ENCODE measurements at places on chromosomes 2 and 18.

GRCh38 chr18:38427234-38427633, 861.6 kb upstream of the CELF4 start:
- DNase-seq = no peak

DNA sequence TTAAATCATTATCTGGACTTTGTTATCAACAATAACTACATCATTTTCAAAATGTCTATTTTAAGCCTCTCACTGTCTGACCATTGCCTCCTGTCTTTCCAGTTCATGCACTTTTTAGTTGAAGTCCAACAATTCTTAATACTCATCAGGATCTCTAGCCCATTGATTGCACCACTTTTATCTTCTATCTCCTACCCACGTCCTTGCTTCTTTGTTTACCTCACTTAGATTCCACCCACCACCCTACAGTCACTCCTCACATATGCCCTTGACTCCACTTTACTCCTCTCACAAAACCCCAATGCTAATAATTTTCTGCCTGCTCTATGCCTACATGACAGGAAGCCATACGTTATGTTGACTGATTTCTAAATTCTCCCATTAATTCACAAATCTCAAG, 21.9 kb downstream of the TACR1 start:
- no peak for DNase-seq

- DNase-seq = no peak
Measured at GRCh38 chr18:69617408-69617807, 216.7 kb downstream of the DOK6 start.

DNA sequence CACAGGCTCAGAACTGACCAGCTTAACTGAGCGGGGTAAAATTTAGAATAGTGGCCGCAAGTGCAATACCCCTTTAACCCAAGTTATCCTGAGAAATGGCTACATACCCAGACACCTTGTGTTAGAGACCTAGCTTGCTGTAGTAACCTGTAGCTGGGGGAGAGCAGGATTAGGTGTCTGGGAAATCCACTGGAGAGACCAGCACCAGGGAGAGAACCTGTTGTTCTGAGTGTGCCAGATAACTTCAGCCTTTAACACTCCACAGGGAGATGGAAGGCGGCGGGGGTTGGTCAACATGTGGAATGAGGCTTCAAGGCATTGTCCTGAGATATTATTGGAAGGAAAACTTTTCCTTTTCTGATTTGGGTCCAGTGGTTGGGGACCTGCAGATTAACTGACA, 356.0 kb downstream of the PTPRM start:
- no peak for DNase-seq

GRCh38 chr2:18883616-18884456, 294.5 kb upstream of the NT5C1B start:
- no peak for DNase-seq

DNA sequence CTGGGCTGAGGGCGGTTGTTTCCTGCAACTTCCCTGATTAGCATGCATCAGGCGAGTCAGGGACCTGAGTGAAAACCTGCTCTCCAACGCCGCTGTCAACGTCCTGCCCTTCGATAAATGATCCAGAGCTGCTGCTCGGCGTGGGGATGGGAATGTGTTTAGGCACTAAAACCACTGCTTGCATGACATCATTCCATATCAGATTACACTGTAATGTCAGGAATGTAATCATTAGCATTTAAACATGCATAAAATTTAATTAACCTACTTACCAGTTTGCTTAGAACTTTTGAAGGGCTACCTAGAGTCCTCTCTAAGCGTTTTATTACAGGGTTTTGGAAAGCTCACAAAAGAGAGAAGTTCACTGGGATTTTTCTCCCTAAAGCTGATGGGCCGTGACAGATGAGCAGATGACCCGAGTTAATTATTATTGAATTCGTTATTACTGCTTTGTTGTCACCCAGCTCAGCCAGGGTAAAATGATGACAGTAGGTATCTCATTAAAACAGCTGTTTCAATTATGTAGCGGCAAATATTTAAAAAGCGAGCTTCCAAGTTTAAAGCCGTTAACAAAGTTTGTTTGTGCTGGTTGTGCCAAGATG, 685.6 kb upstream of the SALL3 start:
- no peak for DNase-seq

DNA sequence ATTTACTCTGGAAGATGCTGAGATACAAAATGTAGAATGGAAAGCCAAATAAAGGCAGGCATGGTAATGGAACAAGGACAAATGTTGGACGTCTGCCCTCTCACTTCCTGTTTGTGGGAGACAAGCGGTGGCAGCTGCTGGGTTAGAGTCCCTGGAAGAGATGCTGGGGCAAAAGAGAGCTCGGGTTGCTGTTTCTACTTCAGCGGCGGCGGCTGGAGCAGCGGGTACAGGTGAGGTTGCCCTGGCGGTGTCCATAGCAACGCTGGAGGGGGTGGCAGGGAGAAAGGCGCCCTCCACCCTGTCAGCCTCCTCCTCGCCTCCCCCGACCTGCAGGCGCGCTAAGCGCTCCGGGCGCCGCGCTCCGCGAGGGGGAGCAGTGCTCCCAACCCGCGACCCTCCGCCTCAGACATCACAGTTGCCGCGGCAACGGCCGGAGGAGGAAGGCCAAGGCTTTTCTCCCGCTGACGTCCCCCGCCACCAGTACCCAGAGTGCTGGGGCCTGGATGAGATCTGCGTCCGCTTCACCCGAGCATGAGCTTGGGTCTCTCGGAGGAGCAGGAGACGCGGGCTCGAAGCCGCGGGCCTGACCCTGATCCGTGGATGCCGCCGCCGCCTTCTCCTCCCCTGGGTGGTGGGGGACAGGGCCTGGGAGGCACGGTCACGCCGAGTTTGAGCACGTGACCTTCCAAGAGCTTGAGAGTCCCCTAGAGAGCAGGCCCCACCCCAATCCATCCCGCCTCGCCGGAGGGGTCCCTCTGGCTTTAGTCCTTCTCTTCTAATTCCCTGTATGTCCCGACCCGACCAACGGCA, 65.6 kb downstream of the NOL4 start:
- DNase-seq = peak; percentile 73

DNA sequence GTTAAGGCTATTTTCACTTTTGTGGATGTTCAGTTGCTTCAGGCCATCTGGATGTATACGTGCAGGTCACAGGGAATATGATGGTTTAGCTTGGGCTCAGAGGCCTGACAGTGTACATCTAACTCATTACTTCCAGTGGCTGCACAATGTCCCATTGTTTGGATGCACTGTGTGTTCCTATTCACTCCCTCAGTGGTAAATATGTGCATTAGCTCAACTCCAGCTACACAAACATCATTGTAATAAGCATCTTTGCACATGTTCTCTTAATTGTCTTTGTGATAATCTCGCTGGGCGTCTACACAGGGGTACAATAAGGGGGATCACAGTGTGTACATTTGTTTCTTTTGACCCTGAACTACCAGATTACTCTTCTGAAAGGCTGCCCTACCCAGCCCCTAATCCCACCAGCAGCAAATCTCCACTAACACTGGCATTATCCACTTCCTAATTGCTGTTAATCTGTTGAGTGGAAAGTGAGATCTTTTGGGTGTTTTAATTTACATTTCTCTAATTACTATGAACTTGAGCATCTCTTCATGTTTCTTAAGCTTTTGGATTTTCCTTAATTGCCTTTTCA, 56.1 kb upstream of the POLE4 start:
- no peak for DNase-seq

DNA sequence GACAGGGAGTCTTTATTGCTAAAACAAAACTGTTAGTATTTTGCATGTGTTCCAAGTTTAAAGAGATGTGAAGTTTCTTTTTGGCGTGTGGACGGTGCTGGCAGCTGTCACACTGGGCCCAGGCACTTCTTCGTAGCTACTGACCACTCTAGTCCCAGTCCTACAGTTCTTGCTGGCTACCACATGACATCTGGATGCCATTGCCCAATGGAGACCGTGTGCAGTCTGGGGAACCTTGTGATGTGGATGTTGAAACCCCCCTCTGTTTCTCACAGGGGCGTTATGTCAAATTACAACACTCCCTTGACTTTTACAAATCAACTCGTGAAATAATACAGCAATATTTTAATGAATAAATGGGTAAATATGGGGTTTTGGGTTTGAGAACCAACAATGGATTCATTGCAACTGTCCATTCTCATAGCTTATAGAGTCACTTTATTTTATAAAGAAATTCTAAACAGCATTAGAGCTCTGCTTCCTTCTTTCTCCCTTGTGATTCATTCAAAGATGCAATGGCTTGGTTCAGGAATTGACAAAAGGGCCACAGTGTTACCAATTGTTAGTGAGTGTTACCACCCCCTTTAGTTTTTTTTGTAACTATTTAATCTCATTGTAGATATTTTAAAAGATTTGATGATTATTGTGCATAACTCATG, 1.2 kb downstream of the GPD2 start:
- no peak for DNase-seq

DNA sequence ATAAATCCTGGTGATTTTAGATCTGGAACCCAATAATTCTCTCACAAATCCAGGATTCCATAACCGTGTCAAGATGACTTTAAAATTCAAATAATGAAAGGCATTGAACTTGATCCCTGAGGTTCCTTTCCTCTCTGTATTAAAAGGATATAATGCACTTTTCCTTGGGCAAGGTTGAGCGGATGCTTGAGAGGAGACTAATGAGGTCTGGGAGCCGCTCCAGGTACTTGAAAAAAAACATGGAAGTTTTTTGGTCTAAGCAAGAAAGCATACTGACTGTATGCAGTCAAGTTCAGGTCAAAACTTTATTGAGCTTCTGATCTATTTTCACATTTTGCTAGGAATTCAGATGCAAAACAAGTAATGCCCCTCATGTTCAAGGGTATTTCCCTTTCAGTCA, 318.5 kb downstream of the RAD51AP2 start:
- no peak for DNase-seq

DNA sequence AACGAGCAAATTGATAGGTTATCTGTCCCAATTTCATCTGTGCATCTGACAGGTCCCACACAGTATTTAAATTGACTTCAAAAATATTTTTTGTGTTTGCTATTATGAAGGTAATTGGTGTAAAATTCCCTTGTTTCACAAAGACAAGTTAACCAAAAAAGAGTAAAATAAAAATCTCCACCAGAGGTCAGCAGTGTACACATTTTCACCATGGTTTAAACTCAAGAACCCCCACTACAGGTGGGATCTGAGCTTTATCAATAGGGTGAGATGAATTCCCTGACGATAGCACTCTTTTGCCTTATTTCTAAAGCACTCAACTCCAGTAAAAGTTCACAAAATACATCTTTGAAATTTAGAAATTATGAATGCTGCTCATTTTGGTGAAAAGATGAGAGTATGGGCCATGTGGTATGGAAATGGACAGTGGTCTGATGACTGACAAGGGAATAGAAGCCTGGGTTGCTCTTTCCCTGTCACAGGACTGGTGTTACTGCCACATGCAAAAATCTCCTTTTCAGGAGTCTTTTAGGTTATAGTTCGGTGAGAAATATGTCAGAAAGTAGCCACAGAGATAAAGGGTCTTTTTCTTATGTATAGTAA, 68.0 kb downstream of the SERPINB8 start:
- DNase-seq = no peak

DNA sequence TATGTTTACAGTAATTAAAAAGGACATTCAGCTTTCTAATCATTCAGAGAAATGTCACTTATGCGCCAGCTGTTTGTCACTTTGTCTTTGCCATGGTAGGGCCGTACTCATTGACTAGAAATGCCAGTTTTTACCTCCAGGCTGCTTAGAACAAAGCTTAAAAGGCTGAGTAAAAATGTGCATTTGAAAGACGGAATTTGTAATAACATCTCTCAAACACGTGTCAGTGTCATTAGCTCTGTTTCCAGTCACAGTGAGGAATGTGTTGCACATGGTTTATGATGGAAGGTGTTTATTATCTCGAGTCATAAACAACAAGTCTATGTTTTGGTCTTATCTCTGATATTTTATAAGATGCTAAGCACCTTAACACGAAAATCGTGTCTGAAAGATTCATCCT, 118.2 kb downstream of the SNTG2 start:
- no peak for DNase-seq

GRCh38 chr2:88813612-88814011, 122.1 kb downstream of the RPIA start:
- DNase-seq = no peak

GRCh38 chr2:53129851-53130250, 637.8 kb upstream of the CHAC2 start:
- DNase-seq = no peak

DNA sequence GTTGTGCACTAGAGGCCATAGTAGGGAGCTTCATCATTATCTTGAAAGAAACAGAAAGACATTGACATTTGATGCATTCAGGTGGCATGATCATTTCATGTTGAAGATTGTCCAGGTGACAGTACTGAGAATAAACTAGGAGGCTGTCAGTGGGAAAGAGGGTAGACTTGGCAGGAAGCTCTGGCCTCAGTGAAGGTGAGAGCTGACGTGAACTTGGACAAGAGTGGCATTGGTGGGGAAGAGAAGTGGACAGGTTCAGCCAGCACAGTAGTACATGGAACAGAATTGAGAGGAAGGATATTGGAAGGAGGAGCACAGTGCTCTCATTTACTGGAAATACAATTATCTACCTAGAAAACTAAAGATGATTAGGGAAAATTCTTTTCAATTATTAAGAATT, 245.2 kb downstream of the CYRIA start:
- DNase-seq = no peak

- peak; percentile 93 for DNase-seq
Measured at GRCh38 chr2:176140513-176141317, 10.6 kb upstream of the HOXD4 start.

GRCh38 chr2:37711308-37711731, 39.9 kb upstream of the CDC42EP3 start:
- DNase-seq = no peak

DNA sequence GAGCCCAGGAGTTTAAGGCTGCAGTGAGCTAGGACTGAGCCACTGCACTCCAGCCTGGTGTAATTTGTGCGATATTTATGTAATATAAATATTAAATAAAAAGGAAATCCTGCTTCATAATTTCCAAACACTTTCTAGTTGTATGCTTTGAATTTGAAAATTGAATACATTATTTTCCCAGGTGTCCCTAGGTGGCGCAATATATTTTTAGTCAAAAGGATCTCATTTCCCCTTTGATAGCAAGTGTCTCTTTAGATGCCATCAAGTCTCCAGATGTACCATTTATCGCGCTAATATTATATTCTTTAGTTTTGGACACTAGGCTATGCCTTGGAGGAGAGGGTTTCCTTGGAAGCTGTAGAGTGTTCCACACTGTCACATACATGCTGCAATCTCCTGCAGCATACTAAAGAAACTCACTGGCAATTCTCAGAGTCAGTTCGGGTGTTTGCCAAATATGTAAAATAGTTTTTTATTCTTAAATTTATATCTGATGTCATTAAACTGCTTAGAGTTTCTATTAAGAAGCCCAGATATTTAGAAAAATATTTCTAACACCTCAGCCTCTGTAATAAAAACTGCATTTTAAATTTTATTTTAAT, 5.6 kb upstream of the WDR7 start:
- no peak for DNase-seq

DNA sequence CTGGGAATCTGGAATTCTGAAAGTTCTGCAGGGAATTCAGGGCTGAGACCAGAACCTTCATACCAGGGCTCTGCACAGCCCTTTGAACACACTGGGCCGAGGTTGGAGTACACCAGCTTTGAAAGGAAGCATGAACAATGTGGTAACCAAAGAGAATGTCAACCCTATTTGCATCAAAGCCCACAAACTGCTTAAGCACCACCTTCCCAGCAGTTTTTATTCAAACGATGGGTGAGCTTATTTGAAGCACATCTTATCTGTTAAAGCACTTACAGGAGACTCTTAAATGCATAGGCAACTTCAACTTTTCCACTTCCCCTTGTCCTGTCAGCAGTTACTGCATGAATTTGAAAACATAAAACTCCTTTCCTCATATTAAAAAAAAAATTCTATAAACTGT, 96.6 kb downstream of the TXNL1 start:
- DNase-seq = no peak

- no peak for DNase-seq
Measured at GRCh38 chr2:44844651-44845270, 96.7 kb upstream of the SIX3 start.
